ENCODE measurements at places on chromosomes 7 and 10.

- DNase-seq, result no peak
Observed at GRCh38 chr7:90858546-90858945, 262.4 kb downstream of the CDK14 start.

DNA sequence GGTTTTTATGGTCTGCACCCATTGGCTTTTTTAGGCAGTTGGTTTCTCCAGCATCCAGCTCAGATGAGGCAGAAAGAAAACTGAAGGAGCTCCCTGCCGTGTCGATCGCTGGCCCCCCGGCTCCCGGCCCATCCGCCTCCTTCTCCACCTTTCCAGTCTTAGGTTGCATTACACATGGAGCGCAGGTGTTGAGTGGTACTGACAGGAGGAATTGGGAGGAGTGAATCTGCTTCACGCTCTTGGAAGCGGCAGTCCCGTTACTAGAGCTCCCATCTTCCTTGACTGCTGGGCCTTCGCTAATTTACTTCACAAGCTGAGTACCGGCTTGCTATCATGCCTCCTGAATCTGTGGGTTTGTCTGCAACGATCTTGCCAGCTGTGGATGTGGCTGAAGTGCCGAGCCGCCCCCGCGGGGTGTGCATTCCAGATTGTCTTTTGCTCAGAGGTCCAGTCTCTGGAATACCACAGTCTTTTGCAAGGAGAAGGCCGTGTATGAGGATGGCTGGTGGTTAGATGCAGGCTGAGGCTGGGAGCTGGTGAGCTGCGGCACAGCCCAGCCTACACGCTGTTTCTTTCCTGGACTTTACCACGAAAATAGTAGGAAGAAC is 17.1 kb downstream of the IQCE start:
- DNase-seq, result no peak

- DNase-seq, result no peak
Observed at GRCh38 chr10:18145652-18146051, 5.4 kb downstream of the CACNB2 start.

- DNase-seq, result no peak
Observed at GRCh38 chr7:9029681-9030530, 596.5 kb downstream of the NXPH1 start.

Data from CD4-positive, alpha-beta memory T cell (primary cell).